ENCODE measurements at places on chromosomes 13 and 19.

DNA sequence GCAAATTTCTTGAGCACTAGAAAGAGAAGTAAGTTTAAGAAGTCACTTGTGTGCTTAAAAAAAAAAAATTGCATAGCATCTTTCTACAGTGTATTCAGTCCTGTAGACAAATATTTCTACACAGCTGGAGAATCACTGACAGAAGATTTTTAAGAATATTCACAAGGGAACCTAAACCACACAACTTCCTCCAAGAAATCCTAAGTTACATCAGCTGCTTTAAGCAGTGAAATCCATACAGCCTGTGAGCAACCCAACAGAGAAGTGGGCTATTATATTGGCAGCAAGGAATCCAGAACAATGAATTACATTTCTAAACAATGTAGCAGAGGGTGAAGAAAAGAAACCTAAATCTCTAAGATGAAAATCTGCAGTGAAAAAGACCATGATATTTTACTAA lies 1.5 kb downstream of the DOCK9 start:
- DNase-seq: no peak

GRCh38 chr13:80962855-80963254 lies 621.9 kb upstream of the SPRY2 start:
- DNase-seq: no peak

DNA sequence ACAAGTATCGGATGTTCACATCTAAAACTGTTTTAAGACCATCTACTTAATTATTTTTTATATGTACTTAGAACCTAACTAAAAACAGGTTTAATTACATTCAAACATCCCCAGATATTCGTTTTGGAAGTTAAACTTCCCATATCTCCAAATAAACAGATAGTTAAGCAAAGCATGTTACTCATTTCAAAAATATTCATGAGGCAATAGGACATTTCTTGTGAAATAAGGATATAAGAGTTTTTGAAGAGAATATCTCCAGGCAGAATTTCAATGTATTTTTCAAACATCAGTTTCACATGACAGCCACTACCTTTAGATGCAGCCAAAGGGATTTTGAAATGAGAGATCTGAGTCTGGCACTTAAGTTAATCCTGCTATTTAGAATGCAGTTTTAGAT lies 697.5 kb downstream of the SLITRK1 start:
- no peak for DNase-seq

- DNase-seq: no peak
Measured at GRCh38 chr13:45788011-45788410, 63.5 kb downstream of the SIAH3 start.

GRCh38 chr19:10352764-10353671 lies 13.6 kb upstream of the ICAM3 start:
- DNase-seq: no peak

GRCh38 chr13:34478376-34478775 lies 463.7 kb upstream of the NBEA start:
- DNase-seq: no peak

DNA sequence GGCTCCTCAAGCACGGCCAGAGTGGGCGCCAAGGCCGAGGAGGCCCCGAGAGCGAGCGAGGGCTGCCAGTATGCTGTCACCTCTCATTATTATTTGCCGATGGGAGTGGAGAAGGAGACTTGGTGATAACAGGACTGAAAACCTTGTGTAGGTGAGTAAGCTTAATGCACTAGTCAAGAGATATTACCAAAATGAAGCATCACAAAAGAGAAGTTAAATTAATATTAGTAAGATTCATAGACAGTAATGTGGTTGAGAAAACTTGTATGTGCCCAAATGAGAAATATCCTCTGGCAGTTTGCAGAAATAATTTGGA lies 204.5 kb upstream of the SLITRK1 start:
- no peak for DNase-seq

DNA sequence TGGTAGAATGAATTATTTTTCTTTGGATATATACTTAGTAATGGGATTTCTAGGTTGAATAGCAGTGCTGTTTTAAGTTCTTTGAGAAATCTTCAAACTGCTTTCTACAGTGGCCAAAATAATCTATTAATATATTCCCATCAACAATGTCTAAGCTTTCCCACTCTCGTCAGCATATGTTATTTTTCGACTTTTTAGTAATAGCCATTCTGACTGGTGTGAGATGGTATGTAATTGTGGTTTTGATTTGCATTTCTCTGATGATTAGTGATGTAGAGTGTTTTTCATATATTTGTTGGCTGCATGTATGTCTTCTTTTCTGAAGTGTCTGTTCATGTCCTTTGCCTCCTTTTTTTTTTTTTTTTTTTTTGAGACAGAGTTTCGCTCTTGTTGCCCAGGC lies 90.2 kb upstream of the CSNK1A1L start:
- no peak for DNase-seq

- DNase-seq: no peak
Measured at GRCh38 chr13:28753208-28753892, 34.6 kb upstream of the SLC46A3 start.

DNA sequence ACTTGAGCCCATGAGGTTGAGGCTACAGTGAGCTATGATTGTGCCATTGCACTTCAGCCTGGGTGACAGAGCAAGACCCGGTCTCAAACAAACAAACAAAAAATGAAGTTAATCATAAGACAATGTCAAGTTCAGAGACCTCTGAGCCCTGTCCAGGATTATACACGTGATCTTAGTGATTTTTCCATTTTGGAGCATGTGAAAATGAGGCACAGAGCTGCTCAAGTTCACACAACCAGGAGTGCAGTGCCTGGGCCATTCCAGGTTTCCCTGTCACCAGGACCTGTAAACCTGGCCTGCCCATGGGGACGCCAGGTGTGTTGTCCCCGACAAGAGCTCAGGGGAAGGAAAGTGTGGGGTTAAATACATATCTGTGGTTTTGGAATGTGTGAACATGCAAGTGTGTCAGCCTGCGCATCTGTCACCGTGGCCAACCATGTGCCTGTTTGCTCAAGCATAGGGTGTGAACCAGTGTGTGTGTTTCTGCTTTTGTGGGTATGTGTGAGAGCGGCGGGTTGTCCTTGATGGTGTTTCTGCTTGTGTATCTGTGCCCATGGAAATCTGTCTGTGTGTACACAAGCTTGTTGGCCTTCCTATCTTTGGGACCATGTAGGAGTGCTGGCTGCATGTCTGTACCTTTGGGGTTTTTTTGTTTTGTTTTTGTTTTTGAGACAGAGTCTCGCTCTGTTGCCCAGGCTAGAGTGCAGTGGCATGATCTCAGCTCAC lies 1.5 kb upstream of the FXYD1 start:
- no peak for DNase-seq

DNA sequence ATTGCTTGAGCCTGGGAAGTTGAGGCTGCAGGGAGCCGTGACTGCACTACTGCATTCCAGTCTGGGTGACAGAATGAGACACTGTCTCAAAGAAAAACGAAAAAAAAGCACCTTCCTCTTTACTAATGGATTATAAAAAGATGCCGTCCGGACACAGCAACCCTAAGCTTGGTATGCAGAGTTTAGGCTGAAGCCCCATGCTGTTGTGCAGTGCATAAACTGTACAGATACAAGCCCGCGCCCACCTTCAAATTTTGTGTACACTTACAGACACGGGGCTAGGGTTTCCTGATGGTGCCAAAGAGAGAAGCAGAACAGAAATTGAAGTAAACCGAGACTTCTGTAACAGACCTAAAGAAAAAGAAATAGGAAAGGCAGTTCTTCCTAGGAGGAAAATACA lies 9.0 kb downstream of the LPAR6 start:
- no peak for DNase-seq

DNA sequence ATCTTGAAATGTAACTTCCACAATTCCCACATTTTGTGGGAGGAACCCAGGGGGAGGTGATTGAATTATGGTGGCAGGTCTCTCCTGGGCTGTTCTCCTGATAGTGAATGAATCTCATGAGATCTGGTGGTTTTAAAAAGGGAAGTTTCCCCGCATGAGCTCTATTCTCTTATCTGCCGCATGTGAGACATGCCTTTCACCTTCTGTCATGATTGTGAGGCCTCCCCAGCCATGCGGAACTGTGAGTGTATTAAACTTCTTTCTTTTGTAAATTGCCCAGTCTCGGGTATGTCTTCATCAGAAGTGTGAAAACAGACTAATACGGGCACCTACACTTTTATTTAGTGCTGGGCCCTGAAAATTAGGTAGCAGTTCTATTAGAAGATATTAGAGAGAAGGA lies 45.8 kb downstream of the TNFSF13B start:
- DNase-seq: no peak

GRCh38 chr13:99982036-99982730 lies 599 bp downstream of the ZIC2 start:
- no peak for DNase-seq

- no peak for DNase-seq
Measured at GRCh38 chr13:34265046-34265679, 447.2 kb downstream of the RFC3 start.

GRCh38 chr19:43441716-43442115 lies 23.7 kb downstream of the LYPD3 start:
- no peak for DNase-seq

GRCh38 chr19:50969413-50969760 lies at the start of gene KLK6:
Gene KLK6, minus strand, starts transcription at chr19:50969591. Its CDS starts 1,487 bp downstream, at chr19:50968104.
- no peak for DNase-seq

DNA sequence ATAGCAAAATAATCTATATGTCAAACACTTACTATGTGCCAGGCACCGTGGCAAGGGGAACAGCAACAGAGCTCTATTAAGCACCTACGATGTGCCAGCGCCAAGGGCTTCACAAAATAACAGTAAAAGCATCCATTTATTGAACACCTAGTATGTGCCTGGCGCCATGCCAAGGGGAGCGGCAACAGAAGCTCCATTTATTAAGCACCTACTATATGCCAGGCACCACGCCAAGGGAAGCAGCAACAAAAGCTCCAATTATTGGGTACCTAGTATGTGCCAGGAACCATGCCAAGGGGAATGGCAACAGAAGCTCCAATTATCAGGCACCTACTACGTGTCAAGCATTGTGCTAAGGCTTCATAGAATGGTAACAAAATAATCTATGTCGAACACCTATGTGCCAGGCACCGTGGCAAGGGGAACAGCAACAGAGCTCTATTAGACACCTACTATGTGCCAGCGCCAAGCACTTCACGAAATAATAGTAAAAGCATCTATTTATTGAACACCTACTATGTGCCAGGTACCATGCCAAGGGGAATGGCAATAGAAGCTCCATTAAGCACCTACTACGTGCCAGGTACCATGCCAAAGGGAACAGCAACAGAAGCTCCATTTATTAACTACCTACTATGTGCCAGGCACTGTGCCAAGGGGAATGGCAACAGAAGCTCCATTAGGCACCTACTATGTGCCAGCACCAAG lies 107.7 kb downstream of the PTPRS start:
- no peak for DNase-seq

DNA sequence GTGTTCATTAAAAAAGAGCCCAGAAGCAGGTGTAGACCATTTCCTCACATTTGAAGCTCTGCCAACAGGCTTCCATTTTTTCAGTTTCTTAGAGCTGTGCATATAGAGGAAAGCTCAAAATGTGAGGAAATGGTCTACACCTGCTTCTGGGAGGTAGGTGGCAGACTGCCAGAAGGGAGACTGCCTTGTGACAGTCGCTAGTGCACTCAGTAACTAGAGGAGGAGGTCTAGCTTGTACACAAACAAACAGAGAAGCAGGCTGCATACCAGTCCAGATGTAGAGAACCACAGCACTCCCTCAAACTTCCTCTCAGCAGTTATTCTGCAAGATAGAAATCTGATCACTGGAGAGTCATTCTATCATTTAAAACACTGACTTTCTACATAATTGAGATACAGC lies 800.2 kb downstream of the EFNB2 start:
- DNase-seq: no peak

DNA sequence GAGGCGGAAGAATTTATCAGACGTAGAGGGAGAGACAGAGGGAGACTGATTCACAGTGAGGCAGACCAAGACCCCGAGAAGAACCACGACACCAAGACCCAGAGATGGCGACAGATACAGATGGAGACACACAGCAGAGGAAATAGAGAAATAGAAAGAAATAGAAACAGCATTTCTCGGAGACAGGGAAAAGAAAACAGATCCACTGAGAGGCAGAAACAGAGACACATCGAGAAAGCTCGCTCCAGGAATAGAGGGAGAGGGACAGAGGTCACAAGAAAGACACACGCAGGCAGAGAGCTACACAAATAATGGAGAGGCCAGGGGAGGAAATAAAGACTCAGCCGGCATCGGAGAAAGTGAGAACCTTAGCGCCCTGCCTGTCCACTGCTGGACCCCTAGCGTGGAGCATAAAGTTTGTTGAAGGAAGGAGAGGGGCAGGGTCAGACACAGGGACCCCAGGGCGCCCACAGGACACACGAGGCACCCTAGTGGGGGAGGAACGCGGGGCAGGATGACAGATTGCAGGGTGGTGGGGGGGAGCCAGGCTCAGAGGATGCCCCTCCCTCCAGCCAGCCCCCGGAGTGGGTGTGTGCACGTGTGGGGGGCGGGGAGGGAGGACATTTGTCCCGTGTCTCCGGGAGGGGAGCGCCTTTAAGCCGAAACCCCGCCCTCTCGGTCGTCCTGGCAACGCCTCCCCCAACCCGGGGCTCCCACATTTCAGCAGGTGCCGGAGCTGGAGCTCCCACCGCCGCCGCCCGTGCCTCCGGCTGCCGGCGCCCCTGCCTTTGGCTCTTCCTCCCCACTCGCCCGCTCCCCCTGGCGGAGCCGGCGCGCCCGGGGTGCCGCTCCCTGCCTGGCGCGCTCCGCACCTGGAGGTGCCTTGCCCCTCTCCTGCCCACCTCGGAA lies at the start of gene PRKCG:
Gene PRKCG (plus strand): TSS at position 716 of the 909 bp plus-strand sequence. CDS start 298 bp downstream, outside the sequence.
- DNase-seq: peak; percentile 76

- no peak for DNase-seq
Measured at GRCh38 chr19:6076675-6077463, 33.4 kb downstream of the RFX2 start.

- no peak for DNase-seq
Measured at GRCh38 chr13:76474356-76474755, 411.8 kb downstream of the KCTD12 start.

DNA sequence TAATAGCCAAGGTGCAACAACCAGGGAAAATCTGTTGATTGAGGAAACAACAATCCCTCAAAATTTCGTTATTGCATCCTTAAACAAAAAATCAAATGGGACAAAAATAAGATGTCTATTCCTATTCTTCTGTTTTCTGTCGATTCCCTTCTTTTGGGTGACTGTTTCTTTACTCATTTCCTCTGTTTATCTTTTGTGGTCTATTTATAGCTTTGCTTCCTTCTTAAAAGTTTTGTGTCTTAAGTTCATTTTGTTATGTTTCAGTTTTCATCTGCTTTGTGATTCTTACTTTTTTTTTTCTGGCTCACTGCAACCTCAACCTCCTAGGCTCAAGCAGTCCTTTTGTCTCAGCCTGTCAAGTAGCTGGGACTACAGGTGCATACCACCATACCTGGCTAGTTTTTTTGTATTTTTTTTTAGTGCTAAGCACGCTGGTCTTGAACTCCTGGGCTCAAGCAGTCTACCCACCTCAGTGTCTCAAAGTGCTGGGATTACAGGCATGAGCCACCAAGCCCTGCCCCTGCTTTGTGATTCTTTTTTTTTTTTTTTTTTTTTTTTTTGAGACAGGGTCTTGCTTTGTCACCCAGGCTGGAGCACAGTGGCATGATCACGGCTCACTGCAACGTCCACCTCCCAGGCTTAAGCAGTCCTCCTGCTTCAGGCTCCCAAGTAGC lies 10.4 kb downstream of the ZNF146 start:
- DNase-seq: no peak

All from CD4-positive, alpha-beta T cell treated with Interleukin-12 subunit alpha and Interleukin-12 subunit beta, for 1 hour (primary cell).